Muscle of leg (tissue), 16 donors: ENCODE measurements at places on chromosomes 13 and 19. TPM values are rescaled to one million over a fixed set of nuclear protein-coding genes. Genes with fewer than 3 reads are reported as not detected.

- H3K27me3 ChIP-seq = no peaks in the 10 kb centered on the region
- no peak overlapping the region for H3K4me3 ChIP-seq
- DNase-seq = no peak
- H3K4me1 ChIP-seq = no peaks in the 10 kb centered on the region
- peaks cover 27% of the 10 kb centered on the region for H3K36me3 ChIP-seq
Observed at GRCh38 chr19:13132471-13133180, 14.6 kb downstream of the NACC1 start.

DNA sequence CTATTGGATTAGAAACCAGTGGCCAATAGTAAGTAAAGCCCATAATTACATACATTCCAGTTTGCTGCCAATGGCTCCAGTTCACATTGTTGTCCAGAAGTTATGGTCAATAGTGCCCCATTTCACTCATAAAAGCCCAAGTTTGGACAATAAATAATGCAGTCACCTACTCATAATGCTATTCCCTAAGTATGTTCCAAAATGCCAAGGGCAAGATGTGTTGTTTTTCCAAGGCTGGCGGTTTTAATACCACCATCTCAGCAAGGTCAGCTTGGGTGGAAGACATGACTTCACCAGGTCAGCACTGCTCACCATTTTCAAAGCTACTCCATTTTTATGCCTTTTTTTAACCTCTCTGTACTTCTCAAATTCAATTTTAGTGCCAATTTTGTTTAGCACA, 32.7 kb downstream of the KCTD12 start:
- no peaks in the 10 kb centered on the region for H3K36me3 ChIP-seq
- no peak overlapping the region for H3K4me3 ChIP-seq
- H3K4me1 ChIP-seq = no peaks in the 10 kb centered on the region
- no peaks in the 10 kb centered on the region for H3K27me3 ChIP-seq

DNA sequence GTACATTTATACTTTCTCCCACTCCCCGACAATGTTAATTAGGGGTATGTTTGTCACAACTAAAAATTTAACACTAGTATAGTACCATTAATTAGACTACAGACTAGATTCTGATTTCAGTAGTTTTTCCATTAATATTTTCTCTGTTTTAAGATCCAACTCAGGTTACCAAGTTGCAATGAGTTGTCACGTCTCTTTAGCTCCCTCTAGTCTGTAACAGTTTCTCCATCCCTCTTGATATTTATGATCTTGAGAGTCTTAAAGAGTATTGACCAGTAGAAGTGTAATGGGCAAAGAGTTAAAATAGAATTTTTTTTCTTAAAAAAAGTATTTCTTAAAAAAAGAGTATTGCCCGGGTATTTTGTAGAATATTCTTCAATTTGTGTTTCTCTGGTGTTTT, 598.1 kb downstream of the TBC1D4 start:
- peak; percentile 11 for DNase-seq
- no peaks in the 10 kb centered on the region for H3K4me1 ChIP-seq
- H3K36me3 ChIP-seq = no peaks in the 10 kb centered on the region
- H3K27ac ChIP-seq = no peak overlapping the region
- H3K27me3 ChIP-seq = no peaks in the 10 kb centered on the region
- no peak overlapping the region for H3K4me3 ChIP-seq

DNA sequence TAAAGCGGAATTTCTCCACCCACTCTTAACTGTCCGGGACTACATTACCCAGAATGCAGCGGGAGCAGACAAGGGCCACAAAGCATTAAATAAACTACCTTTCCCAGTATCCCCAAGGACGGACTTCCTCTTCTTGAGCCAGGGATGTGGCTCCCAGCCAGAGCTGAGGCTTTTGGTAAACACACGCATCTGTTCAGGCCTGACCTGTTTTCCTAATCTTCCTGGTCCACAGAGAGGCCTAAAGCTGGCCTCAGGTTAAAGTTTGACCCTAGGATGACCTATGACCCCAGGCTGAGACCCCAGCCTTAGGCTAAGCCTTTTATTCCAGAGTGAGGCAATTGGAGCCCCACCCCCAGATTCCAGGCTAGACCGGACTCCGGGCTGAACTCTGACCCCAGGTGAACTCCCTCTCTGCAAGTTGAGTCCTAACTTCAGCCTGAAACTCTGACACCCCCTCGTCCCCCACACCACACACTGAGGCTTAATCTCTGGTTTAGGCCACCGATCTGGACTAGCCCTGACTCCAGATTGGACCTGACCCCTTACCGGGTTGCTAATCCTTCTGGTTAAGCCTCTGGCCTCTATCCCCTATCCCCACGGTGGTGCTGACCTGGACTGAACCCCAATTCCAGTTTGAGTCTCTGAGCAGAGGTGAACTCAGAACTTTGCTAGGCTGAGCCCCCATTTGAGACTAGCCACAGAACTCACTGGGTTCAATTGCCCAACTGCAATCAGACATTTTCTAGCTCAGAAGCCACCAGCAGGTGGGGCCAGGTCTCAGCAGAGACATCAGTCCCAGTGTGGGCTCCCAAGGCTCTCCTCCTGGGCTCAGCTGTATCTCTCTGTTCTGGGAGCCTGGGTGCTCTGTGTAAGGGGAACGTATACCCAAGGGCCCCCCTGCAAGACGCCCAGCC, 750 bp upstream of the GPR108 start:
- peak overlapping the region; percentile 97 for H3K27ac ChIP-seq
- H3K4me1 ChIP-seq = peaks cover 52% of the 10 kb centered on the region
- H3K4me3 ChIP-seq = no peak overlapping the region
- H3K36me3 ChIP-seq = peaks cover 18% of the 10 kb centered on the region

DNA sequence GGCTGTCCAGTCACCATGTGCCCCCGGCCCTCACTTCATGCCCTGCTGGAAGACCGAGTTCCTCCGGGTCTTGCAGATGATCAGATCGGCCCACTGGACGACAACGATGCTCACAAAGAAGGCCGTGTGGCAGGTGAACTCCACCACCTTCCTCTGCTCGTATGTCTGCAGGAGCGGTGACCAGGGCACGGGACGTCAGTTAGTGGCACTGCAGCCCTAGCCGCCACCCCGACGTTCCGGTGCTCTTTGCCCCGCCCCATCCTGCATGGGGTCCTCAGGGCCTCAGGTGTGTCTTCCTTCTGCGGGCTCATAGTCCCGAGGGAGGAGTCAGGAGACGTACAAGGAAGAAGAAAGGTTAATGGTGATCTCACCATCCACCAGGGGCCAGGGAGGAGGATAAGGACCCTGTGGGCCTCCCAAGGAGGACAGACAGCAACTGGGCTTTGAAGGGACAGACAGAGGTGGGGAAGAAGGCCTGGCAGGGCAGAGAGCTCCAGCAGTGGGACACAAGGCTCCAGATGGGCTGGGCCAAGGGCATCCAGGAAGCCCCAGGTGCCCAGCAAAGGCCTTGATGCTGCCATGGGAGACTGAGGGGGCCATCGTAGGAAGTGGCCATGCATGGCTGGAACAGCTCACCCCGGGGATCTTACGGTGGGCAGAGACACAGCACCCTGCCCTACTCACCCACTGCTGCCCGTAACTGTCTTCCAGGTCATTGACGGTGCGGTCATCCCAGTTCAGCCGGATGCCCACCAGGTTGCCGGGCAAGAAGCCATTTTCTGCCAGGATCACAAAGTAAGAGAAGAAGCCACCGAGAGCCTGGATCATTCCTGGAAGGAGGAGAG, 9.9 kb upstream of the RABAC1 start:
- no peak overlapping the region for H3K4me3 ChIP-seq
- no peak overlapping the region for H3K27ac ChIP-seq
- no peak for DNase-seq
- no peaks in the 10 kb centered on the region for H3K4me1 ChIP-seq

DNA sequence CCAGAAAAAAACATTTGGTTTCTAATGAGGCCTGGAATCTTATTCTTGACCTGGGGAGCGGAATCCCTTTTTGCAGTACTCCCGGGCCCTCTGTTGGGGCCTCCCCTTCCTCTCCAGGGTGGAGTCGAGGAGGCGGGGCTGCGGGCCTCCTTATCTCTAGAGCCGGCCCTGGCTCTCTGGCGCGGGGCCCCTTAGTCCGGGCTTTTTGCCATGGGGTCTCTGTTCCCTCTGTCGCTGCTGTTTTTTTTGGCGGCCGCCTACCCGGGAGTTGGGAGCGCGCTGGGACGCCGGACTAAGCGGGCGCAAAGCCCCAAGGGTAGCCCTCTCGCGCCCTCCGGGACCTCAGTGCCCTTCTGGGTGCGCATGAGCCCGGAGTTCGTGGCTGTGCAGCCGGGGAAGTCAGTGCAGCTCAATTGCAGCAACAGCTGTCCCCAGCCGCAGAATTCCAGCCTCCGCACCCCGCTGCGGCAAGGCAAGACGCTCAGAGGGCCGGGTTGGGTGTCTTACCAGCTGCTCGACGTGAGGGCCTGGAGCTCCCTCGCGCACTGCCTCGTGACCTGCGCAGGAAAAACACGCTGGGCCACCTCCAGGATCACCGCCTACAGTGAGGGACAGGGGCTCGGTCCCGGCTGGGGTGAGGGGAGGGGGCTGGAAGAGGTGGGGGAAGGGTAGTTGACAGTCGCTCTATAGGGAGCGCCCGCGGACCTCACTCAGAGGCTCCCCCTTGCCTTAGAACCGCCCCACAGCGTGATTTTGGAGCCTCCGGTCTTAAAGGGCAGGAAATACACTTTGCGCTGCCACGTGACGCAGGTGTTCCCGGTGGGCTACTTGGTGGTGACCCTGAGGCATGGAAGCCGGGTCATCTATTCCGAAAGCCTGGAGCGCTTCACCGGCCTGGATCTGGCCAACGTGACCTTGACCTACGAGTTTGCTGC, at the start of gene ICAM4:
Gene ICAM4 (plus strand): TSS at position 153 of the 935 bp plus-strand sequence. CDS start 58 bp downstream, at position 211.
- no peaks in the 10 kb centered on the region for H3K36me3 ChIP-seq
- H3K27me3 ChIP-seq = peaks cover 62% of the 10 kb centered on the region
- H3K4me1 ChIP-seq = peaks cover 54% of the 10 kb centered on the region

Gene ADGRE3
- 0.04 TPM for total RNA-seq

Gene ZNF525
- total RNA-seq = 12.3 TPM

DNA sequence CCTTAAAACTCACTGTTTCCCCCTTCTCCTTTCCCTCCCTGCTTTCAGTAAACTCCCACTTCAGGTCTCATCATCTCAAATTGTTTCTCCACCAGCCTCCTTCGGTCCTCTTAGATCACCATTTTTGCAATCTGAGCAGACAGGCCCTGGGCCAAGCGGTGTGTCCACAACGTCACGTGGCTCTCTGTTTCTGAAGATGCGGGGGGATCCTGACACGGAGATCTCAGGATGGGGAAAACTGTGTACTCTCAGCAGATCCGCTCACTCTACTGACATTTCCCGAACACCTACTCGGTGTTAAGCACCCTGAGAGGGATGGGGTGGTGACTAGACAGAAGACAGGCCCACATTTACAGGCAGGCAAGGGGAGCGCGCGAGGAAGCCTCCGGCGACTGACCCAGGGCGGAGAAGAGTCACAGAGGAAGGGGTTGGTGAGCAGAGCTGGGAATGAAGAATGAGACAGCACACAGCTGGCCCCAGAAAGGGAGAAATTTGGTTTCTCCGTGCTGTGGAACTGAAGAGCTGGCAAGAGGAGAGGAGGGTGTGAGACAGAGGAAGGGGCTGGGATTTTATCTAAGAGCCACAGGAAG, 38.8 kb downstream of the SERP2 start:
- H3K4me1 ChIP-seq = no peaks in the 10 kb centered on the region
- H3K27ac ChIP-seq = no peak overlapping the region
- no peaks in the 10 kb centered on the region for H3K27me3 ChIP-seq
- no peak overlapping the region for H3K4me3 ChIP-seq
- no peaks in the 10 kb centered on the region for H3K36me3 ChIP-seq

DNA sequence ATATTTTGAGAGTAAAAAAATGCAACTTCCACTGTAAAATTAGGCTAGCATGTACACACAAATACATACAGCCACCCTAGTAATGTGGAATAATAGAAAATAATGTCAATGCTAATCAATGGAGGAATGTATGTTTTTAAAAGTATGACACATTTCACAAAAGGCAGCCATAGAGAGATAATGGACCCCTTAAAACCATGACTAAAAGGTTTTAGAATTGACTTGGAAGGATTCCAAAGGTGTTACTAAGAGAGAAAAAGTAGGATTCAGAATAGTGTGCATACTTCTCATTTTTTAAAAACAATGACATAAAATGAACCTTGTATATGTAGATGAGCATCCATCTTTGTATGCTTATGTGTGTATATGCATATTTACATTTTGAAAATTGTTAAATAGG, 597.9 kb upstream of the PCDH9 start:
- H3K36me3 ChIP-seq = no peaks in the 10 kb centered on the region
- no peak for DNase-seq
- H3K27ac ChIP-seq = no peak overlapping the region
- H3K4me3 ChIP-seq = no peak overlapping the region

DNA sequence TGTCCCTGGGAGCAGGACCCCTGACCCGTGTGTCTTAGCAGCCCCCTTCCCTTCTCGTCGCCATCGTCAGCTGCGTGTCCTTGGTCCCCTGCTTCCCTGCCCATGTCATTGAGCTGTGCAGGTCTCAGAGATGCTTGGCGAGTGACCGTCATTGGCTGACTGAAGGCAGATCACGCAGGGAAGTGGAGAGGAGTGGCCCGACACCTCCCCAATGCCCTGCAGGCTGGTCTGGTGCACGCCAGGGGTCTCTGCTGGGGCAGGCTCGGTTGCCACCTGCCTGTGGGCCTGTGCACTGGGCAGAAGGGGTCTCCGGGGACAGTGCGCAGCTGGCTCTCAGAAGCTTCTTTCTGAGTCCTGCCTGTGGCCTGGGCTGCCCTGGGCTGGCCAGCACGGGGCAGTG, 6.2 kb downstream of the GNA11 start:
- H3K4me1 ChIP-seq = peaks cover 67% of the 10 kb centered on the region
- H3K4me3 ChIP-seq = no peak overlapping the region
- H3K36me3 ChIP-seq = peaks cover 3% of the 10 kb centered on the region

- no peaks in the 10 kb centered on the region for H3K27me3 ChIP-seq
- H3K27ac ChIP-seq = no peak overlapping the region
- no peak overlapping the region for H3K4me3 ChIP-seq
- no peaks in the 10 kb centered on the region for H3K36me3 ChIP-seq
- DNase-seq = no peak
- H3K4me1 ChIP-seq = no peaks in the 10 kb centered on the region
Observed at GRCh38 chr19:57016076-57016475, 103.7 kb upstream of the USP29 start.

- DNase-seq = no peak
- H3K4me1 ChIP-seq = peaks cover 6% of the 10 kb centered on the region
- no peak overlapping the region for H3K27ac ChIP-seq
- H3K27me3 ChIP-seq = no peaks in the 10 kb centered on the region
- no peaks in the 10 kb centered on the region for H3K36me3 ChIP-seq
Observed at GRCh38 chr19:5844456-5845433, 5.2 kb upstream of the FUT6 start.

GRCh38 chr13:29589234-29589633, 6.3 kb downstream of the SLC7A1 start:
- H3K27ac ChIP-seq = no peak overlapping the region
- DNase-seq = no peak
- no peak overlapping the region for H3K4me3 ChIP-seq
- H3K4me1 ChIP-seq = peaks cover 13% of the 10 kb centered on the region
- H3K36me3 ChIP-seq = no peaks in the 10 kb centered on the region
- no peaks in the 10 kb centered on the region for H3K27me3 ChIP-seq

DNA sequence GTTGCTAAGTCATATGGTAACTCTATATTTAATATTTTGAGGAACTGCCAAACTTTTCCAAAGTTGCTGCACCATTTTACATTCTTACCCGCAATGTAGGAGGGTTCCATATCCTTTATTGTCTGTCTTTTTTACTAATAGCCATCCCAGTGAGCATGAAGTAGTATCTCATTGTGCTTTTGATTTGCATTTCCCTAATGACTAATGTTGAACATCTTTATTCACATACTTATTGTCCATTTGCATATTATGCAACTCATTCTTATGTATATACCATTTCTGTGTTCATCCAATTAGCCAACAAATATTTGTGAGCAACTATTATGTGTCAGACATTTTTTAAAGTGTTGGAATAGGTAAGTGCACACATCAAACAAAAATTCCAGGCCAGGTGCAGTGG, 20.4 kb upstream of the ATP8A2 start:
- DNase-seq = no peak
- peaks cover 2% of the 10 kb centered on the region for H3K27me3 ChIP-seq

- no peaks in the 10 kb centered on the region for H3K36me3 ChIP-seq
- H3K27ac ChIP-seq = no peak overlapping the region
- H3K27me3 ChIP-seq = no peaks in the 10 kb centered on the region
- H3K4me3 ChIP-seq = no peak overlapping the region
- H3K4me1 ChIP-seq = no peaks in the 10 kb centered on the region
Observed at GRCh38 chr13:72495681-72496080, 231.7 kb downstream of the MZT1 start.
